ENCODE measurements at places on chromosomes 1 and 21. TPM values are rescaled to one million over a fixed set of nuclear protein-coding genes. Genes with fewer than 3 reads are reported as not detected.

GRCh38 chr1:9687874-9688582 lies 36.5 kb downstream of the PIK3CD start:
- H3K36me3 ChIP-seq, result peaks cover 25% of the 10 kb centered on the region
- DNase-seq, result no peak
- peaks cover 60% of the 10 kb centered on the region for H3K4me1 ChIP-seq
- peak overlapping the region; percentile 70 for H3K27ac ChIP-seq

DNA sequence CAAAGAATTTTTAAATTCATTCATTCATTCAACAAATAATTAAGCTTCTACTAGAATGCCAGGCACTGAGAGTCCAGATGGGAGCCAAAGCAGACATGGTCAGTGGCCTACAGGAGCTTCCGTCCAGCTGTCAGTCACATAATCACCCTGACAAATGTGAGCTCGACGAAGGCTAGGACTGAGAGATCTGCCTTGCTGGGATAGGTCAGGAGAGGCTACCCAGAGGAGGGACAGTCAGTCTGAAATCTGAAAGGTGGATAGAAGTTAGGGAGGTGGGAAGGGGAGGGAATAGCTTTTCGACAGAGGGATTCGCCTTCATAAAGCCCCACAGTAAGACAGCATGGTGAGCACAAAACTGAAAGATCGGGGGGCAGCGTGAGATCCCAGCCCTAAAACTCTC lies 8.3 kb downstream of the EPHX1 start:
- peaks cover 7% of the 10 kb centered on the region for H3K4me1 ChIP-seq
- no peak overlapping the region for H3K27ac ChIP-seq
- H3K4me3 ChIP-seq, result no peak overlapping the region
- H3K27me3 ChIP-seq, result peaks cover 3% of the 10 kb centered on the region

DNA sequence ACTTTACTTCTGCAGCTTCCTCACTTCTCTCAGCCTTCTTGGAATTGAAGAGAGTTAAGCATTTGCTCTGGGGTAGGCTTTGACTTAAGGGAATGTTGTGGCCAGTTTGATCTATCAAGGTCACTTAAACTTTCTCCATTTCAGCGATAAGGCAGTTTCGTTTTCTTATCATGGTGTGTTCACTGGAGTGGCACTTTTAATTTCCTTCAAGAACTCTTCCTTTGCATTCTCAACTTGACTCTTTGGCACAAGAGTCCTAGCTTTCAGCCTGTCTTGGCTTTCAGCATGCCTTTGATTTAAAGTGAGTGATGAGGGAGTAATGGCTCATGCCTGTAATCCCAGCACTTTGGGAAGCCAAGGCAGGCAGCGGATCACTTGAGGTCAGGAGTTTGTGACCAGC lies 38.7 kb downstream of the HS2ST1 start:
- no peak overlapping the region for H3K27ac ChIP-seq
- no peak for DNase-seq
- no peaks in the 10 kb centered on the region for H3K27me3 ChIP-seq
- no peaks in the 10 kb centered on the region for H3K36me3 ChIP-seq

DNA sequence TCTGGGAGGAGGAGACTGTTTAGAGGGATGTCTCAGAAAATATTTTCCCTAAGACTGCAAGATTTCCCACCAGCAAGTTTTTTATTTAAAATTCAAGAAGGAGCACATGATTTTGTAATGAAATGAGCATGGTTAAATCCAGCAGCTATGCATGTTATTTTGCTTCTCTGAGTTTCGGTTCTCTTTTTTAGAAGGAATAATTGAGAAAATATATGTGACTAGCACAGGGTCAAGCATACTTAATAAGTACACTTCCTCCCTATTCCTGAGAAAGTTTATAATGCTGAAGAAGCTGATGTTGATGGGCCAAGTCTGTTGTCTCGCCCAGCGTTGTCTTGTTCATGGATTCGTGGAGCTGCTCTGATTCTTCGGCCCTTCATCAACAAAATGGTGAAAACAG lies 51.2 kb downstream of the EXO1 start:
- H3K4me1 ChIP-seq, result no peaks in the 10 kb centered on the region
- no peaks in the 10 kb centered on the region for H3K36me3 ChIP-seq
- no peak overlapping the region for H3K27ac ChIP-seq
- no peak for DNase-seq
- H3K4me3 ChIP-seq, result no peak overlapping the region

ELAPOR1 gene
- 32.7 TPM for total RNA-seq

GRCh38 chr21:32578107-32578691 lies 7.1 kb downstream of the TCP10L start:
- H3K27ac ChIP-seq, result no peak overlapping the region
- H3K4me1 ChIP-seq, result no peaks in the 10 kb centered on the region
- no peaks in the 10 kb centered on the region for H3K27me3 ChIP-seq
- H3K4me3 ChIP-seq, result no peak overlapping the region

KRTAP19-3 gene
- total RNA-seq, result not detected

DNA sequence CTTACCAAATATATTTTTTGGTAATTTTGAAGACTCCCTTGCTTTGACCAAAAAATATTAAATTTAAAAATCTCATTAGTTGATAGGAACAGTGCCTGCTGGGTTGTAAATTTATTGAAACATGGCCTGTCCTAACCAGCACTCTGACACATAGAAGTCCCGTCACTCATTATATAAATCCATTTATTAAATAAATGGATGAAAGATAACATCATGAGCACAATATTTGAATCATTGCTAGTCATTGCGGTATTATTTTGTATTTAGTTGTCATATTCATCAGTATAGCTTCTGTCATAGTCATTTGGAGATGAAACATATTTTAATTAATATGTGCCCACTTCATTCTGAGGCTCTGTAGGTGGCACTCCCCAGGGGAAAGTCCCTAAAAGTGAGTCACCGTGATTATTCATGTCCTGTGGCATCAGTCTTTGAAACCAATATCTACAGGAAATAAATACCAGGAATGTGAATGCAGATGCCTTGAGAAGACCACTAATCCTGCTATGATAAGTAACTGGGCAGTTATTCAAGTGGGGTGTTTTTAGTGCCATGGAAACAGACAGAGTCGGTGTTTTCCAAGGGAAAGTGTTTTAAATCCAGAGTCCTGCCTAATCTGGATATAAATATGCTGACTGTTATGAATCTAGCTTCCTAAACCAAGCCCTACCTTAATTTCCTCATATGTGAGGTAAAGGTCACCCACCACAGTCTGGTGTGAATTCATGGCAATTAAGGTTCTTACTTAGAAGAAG lies 302.0 kb downstream of the DUSP10 start:
- H3K4me1 ChIP-seq, result peaks cover 28% of the 10 kb centered on the region
- no peak overlapping the region for H3K4me3 ChIP-seq
- no peaks in the 10 kb centered on the region for H3K36me3 ChIP-seq

- peaks cover 36% of the 10 kb centered on the region for H3K4me1 ChIP-seq
Observed at GRCh38 chr1:236524895-236525184, 1.1 kb downstream of the LGALS8 start.

IL22RA1 gene
- total RNA-seq, result not detected

ATP1A4 gene
- not detected for total RNA-seq

All from activated T-helper 1 cell treated with anti-CD3 and anti-CD28 coated beads, Interleukin-12 subunit alpha, Interleukin-12 subunit beta, Interleukin-2, Interleukin-4 antibody, amounts not matched to agents 30 ng/mL and 10 ng/mL and 1 ng/mL, durations not matched to agents 14 hours and 24 hours and 36 hours (primary cell).